ENCODE measurements at places on chromosomes 7 and 10.

DNA sequence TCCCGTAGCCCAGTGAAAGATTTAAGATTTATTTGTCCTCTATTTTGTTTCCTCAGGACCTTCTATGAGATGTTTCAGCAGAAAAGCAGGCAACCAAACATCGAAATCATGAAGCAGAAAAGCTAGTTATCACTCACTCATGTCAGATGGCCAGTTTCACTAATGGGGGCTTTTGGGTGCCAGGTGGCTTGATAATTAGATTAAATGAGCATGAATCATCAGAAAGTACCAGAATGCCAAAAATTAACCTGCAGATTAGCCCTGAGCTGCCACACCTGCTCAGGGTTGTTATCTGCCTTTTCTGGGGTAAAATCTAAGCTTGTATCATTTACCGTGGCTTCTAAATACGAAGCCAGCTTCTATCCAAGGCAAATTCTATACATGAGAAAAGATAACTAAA, 1017.5 kb downstream of the XPNPEP1 start:
- no peak for DNase-seq

GRCh38 chr10:92242380-92242779, 48.5 kb downstream of the CPEB3 start:
- DNase-seq, result no peak

DNA sequence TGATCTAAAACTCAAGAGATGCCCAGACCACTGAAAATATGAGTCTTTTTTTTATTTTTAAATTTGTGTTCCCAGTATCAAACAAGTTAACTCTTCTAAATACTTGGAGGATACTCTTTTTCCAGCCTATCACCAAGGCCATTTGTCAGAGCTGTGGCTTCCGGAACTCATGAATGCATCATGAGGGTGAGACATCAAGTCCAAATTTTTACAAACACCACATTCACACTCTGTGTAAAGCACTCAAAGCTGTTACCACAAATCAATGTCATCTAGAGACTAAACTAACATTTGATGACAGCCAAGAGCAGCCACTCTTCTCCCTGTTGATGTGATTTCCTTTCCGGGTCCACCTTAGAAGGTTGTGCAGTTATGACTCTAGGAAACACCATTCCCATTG, 43.8 kb upstream of the ARID5B start:
- no peak for DNase-seq

- peak; percentile 34 for DNase-seq
These were observed at the start of gene GIMAP8 for GRCh38 chr7:150450491-150451001. TSS of gene GIMAP8 (plus strand) at chr7:150450630. CDS start at chr7:150466699, 16,069 bp downstream.

GRCh38 chr7:77455321-77455720, 39.2 kb upstream of the GSAP start:
- DNase-seq, result peak; percentile 34

GRCh38 chr10:6769704-6770417, 189.8 kb upstream of the PRKCQ start:
- no peak for DNase-seq

DNA sequence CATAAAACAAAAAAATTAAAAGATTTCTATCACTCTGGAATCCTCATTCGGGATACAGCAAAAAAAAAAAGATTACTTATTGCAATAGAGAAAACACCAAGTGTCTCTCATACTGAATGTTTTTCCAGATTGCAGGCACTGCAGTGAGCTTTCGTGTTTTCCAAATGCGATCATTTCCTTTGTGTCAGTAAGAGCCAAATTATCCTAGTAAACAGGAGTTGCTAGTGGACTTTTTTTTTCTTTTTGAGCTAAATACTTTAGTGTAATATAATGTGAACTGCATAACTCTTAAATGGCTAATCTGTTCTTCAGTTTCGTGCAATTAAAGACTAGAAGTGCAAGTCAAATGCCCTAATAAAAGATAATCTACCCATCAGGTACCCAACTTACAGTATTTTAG, 44.4 kb upstream of the TOMM7 start:
- no peak for DNase-seq

DNA sequence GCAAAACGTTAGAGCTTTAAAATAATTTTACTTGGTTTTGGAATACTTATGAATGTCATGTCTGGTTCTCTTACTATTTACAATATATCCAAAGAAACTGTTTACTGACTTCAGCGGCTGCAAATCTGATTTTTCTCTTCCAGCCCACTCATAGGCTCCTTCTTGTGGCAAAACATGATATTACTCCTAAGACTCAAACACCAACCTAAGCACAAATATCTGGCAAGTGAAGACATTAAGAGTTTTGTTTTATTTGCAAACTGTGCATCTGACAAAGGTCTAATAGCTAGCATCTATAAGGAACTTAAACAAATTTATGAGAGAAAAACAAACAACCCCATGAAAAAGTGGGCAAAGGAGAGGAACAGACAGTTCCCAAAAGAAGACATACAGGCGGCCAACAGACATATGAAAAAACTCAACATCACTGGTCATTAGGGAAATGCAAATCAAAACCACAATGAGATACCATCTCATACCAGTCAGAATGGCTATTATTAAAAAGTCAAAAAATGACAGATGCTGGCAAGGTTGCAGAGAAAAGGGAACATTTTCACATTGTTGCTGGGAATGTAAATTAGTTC, 20.3 kb upstream of the GJC3 start:
- no peak for DNase-seq

- DNase-seq, result no peak
These were observed 90.1 kb downstream of the PRLHR start for GRCh38 chr10:118505363-118505762.

DNA sequence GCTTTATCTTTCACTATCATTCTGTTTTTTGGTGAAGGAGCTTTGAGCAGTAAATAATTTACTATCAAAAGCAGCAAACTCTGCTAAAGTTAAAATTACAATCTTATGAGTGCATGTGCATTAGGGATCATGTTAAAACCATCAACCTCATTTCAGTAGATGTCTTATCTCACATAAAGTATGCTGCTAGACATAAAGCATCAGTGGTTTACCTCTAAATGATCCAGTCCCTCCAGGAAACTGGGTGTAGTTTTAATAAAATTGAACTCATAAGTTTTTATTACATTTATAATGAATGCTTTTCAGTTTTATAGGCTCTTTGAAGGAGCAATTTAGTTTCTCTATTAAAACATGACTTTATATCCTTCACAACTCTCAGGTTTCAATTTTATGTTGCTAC, 108.7 kb downstream of the LRRN3 start:
- DNase-seq, result no peak

GRCh38 chr10:43172645-43173044, 34.4 kb downstream of the CSGALNACT2 start:
- DNase-seq, result no peak

GRCh38 chr10:116627386-116627933, 6.7 kb downstream of the PNLIPRP2 start:
- DNase-seq, result peak; percentile 71

GRCh38 chr7:8511855-8512254, 78.4 kb downstream of the NXPH1 start:
- no peak for DNase-seq
